ENCODE measurements at places on chromosomes 4 and X. TPM values are rescaled to one million over a fixed set of nuclear protein-coding genes. Genes with fewer than 3 reads are reported as not detected.

Gene CLNK
- not detected for total RNA-seq

Gene MAGEB1
- not detected for total RNA-seq

Gene ABCB7
- total RNA-seq = 28.2 TPM

Gene NRK
- total RNA-seq = under 0.01 TPM

Gene MAGEE1
- total RNA-seq = 2.7 TPM

Gene VCX3A
- total RNA-seq = not detected

Gene HAUS3
- total RNA-seq = 9.7 TPM

Gene IL9R
- total RNA-seq = not detected

Gene F8
- total RNA-seq = 10.9 TPM

Gene P2RY4
- total RNA-seq = 0.29 TPM

Gene DCAF8L1
- total RNA-seq = not detected

Gene MAPK10
- 12.1 TPM for total RNA-seq

Gene CYBB
- total RNA-seq = 1.4 TPM

DNA sequence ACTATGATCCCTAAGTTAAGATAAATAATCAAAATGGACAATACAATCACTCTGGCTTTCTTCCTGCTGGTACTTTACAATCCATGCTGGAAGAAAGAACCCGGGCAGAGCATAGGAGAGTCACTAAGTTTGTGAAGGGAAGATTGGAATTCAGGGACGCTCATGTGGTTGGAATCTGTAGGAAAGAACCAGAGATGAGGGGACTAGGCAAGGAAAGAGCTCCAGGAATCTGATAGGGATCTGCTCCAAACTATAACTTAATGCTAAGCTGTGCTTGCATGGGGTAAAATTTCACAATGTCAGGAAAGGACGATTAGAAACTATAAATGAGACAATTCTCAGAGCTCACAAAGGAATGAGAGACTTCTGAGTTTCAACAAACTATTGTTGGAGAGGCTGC, 167.5 kb downstream of the ADGRA3 start:
- no peak overlapping the region for H3K4me3 ChIP-seq
- no peak overlapping the region for H3K27ac ChIP-seq
- no peak for DNase-seq
- no peaks in the 10 kb centered on the region for H3K36me3 ChIP-seq
- no peaks in the 10 kb centered on the region for H3K27me3 ChIP-seq
- no peaks in the 10 kb centered on the region for H3K4me1 ChIP-seq

DNA sequence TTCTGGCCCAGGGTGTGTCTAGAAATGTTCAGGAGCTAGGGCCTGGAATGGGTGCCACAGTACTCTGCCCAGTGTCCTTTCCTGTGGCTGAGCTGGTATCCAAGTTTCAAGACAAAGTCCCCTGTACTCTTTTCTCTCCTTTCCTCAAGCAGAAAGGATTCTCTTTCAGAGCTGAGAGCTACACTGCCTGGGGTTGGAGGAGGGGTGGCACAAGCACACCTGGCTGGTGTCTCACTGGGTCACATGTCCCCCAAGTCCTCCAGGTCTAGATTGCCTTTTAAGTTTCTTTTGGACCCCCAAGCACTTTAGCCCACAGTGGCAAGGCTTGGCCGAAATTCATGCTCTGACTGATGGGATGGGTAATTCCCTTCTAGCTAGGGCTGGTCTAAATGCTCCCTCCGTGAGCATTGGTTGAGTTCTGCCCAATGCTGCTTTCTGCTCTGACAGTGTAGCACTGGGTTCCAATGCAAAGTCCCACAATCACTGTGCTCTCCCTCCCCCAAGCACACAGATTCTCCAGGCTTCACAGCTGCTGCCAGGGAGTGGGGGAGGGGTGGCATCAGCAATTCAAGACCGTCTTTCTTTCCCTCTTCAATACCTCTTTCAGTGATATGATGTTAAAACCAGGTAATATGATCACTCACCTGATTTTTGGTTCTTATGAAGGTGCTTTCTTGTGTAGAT, 47.8 kb downstream of the BEX3 start:
- no peak overlapping the region for H3K4me3 ChIP-seq
- no peaks in the 10 kb centered on the region for H3K36me3 ChIP-seq
- DNase-seq = no peak
- no peak overlapping the region for H3K27ac ChIP-seq

DNA sequence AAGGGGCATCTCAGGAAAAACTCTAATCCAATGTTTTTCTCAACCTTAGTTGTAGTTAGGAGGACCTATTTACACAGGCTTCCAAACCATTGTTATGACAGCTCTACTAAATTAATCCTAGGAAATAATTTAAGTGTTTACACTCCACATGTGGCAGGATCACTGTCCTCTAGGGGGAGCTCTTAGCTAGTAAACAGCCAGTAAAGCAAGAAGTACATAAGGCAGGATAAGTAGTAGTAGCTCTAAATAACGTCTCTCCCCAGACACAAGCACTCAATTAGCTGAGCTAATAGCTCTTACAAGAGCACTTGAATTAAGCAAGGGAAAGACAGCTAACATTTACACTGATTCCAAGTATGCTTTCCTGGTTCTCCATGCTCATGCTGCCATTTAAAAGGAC, 37.3 kb downstream of the NUDT11 start:
- H3K4me3 ChIP-seq = no peak overlapping the region
- no peaks in the 10 kb centered on the region for H3K36me3 ChIP-seq
- DNase-seq = no peak
- H3K4me1 ChIP-seq = no peaks in the 10 kb centered on the region

- no peaks in the 10 kb centered on the region for H3K4me1 ChIP-seq
- DNase-seq = no peak
- H3K27ac ChIP-seq = no peak overlapping the region
Observed at GRCh38 chrX:43540318-43540717, 115.8 kb upstream of the MAOA start.

DNA sequence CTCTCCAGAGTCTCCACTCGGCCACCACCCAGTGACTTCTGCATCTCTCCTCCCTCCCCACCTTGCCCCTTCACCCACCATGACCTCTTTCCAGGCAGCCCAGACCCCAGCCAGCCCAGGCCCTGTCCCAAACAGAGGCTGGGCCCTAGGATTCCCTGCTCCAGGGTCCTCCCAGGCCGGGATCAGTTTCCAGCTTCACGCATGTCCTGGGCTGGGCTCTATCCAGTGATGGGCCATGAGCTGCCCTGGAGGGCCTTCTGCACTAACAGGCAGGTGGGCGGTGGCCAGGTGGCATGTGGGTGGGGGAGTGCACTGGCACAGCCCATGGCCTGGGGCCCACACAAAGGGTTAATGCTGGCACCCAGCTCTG, 20.4 kb upstream of the ADD1 start:
- H3K4me3 ChIP-seq = no peak overlapping the region
- H3K36me3 ChIP-seq = peaks cover 26% of the 10 kb centered on the region
- no peaks in the 10 kb centered on the region for H3K27me3 ChIP-seq
- H3K27ac ChIP-seq = no peak overlapping the region
- H3K4me1 ChIP-seq = no peaks in the 10 kb centered on the region
- DNase-seq = peak; percentile 78

GRCh38 chr4:114783215-114783595, 184.6 kb downstream of the UGT8 start:
- no peak for DNase-seq
- no peak overlapping the region for H3K4me3 ChIP-seq
- no peaks in the 10 kb centered on the region for H3K27me3 ChIP-seq
- no peaks in the 10 kb centered on the region for H3K36me3 ChIP-seq
- H3K4me1 ChIP-seq = no peaks in the 10 kb centered on the region

GRCh38 chr4:54852054-54852453, 194.3 kb downstream of the KIT start:
- H3K27me3 ChIP-seq = no peaks in the 10 kb centered on the region
- no peaks in the 10 kb centered on the region for H3K36me3 ChIP-seq
- no peak overlapping the region for H3K4me3 ChIP-seq
- H3K4me1 ChIP-seq = no peaks in the 10 kb centered on the region
- no peak overlapping the region for H3K27ac ChIP-seq

DNA sequence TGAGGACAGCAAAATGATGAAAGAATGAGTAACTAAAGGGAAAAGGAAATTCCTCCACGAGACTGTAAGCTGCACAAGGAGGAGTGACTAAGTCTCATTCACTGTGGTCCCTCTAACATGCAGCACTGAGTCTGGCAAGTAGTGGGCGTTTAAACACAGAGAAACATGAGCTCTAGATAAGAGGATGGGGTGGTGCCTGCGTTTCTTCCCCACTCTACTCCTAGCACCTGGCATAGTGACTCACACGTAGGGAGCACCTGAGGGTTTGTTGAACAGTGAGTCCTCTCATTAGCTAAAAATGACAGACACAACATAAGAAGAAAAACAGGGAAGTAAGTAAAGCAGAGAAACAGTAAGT, 105.8 kb upstream of the CBR4 start:
- H3K27me3 ChIP-seq = no peaks in the 10 kb centered on the region
- peaks cover 79% of the 10 kb centered on the region for H3K36me3 ChIP-seq
- peak overlapping the region; percentile 95 for H3K27ac ChIP-seq
- peak; percentile 94 for DNase-seq
- peaks cover 41% of the 10 kb centered on the region for H3K4me1 ChIP-seq

GRCh38 chr4:98794565-98795205, 134.2 kb downstream of the EIF4E start:
- DNase-seq = no peak
- H3K4me3 ChIP-seq = no peak overlapping the region
- H3K27ac ChIP-seq = no peak overlapping the region
- H3K36me3 ChIP-seq = no peaks in the 10 kb centered on the region
- H3K4me1 ChIP-seq = peaks cover 3% of the 10 kb centered on the region

- H3K27ac ChIP-seq = no peak overlapping the region
- H3K27me3 ChIP-seq = no peaks in the 10 kb centered on the region
Observed at GRCh38 chr4:159520074-159520473, 417.2 kb downstream of the RAPGEF2 start.

DNA sequence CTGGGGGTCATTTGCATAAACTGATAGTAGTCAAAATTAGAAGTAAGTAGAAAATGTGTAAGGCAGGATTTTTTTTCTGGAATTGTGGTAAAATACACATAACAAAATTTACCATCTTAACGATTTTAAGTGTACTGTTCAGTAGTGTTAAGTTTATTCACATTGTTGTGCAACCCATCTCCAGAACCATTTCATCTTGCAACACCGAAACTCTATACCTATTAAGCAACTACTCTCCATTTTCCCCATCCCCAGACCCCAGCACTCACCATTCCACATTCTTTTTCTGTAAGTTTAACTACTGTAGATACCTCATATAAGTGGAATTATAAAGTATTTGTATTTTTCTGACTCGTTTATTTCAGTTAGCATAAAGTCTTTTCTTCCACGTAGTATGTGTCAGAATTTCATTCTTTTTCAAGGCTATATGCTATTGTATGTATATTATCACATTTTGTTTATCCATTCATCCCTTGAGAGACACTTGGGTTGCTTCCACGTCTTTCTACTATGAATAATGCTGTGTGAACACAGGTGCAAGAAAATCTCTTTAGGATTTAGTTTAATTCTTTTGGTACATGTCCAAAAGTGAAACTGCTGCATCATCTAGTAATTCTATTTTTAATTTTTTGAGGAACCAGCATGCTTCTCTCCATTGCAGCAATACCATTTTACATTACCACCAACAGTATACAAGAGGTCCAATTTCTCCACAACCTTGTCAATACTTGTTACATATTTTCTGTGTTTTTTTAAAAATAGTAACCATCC, 39.1 kb upstream of the NSUN7 start:
- H3K27ac ChIP-seq = no peak overlapping the region
- DNase-seq = no peak
- no peak overlapping the region for H3K4me3 ChIP-seq

- H3K4me1 ChIP-seq = no peaks in the 10 kb centered on the region
- H3K27me3 ChIP-seq = no peaks in the 10 kb centered on the region
- no peak overlapping the region for H3K27ac ChIP-seq
Observed at GRCh38 chr4:157984285-157984911, 188.4 kb downstream of the GASK1B start.

DNA sequence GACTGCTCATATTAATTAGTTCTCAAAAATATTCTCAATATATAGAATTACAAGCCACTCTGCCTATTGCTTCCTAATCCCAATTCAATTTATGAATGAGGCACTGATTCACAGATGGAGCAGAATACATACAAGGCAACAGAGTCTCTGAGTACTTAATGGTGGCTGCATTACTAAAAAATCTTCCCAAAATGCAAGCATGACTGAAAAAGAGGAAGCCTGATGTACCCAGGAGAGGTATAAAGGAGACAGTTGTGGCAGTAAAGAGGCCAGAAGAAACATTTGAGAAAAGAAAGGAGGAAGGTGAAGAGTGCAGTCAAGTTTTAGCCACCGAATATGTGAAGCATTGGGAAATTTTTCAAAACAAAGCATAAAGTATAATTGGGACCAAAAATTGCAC, 163.2 kb upstream of the INTU start:
- no peaks in the 10 kb centered on the region for H3K36me3 ChIP-seq
- no peaks in the 10 kb centered on the region for H3K4me1 ChIP-seq
- no peak for DNase-seq
- no peaks in the 10 kb centered on the region for H3K27me3 ChIP-seq
- no peak overlapping the region for H3K27ac ChIP-seq

- H3K27me3 ChIP-seq = peaks cover 65% of the 10 kb centered on the region
- H3K4me1 ChIP-seq = no peaks in the 10 kb centered on the region
- H3K4me3 ChIP-seq = no peak overlapping the region
Observed at GRCh38 chr4:146640465-146641061, 1.9 kb downstream of the POU4F2 start.

DNA sequence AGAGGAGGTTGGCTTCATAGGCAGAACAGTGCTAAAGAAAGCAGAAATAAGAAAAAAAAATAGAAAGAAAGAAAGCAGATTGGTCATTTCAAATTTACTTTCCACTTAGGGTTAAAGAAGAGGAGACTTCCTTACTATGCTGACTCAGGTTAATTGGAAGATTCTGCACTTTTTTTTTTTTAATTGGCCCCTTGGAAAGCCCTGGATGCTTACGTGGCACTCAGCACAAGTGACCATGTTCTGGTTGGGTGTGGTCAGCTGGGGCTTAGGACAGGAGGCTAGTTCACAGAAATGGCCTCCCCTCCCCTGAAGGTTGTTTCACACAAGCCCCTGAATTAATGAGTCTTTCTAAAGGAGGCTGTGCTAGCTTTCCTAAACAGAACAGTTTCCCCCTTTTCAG, 14.5 kb downstream of the MAGEA9B start:
- H3K4me3 ChIP-seq = no peak overlapping the region
- H3K27me3 ChIP-seq = peaks cover 2% of the 10 kb centered on the region
- H3K4me1 ChIP-seq = no peaks in the 10 kb centered on the region
- no peak for DNase-seq
- H3K36me3 ChIP-seq = no peaks in the 10 kb centered on the region

GRCh38 chr4:180310616-180311015, 1932.6 kb upstream of the TENM3 start:
- no peaks in the 10 kb centered on the region for H3K27me3 ChIP-seq
- H3K27ac ChIP-seq = no peak overlapping the region
- H3K4me3 ChIP-seq = no peak overlapping the region
- no peaks in the 10 kb centered on the region for H3K36me3 ChIP-seq

DNA sequence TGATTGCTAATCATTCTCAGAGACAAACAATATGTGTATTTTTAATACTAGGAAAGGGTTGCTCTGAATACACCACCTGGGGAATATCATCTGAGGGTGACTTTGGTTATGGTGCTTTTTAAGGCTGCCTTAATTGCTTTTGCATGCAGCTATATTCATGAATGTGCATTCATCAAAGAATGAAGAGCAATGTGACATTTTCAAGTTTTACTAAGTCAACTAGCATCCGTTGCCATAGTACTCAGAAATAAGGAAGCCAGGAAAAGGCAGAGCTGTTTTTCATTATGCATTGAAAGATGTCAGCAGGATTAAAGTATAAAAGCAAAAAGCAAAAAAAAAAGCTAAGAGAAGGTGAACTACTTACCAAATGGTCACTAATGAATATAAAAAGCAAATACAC, 67.4 kb upstream of the PCDH18 start:
- no peak overlapping the region for H3K4me3 ChIP-seq
- no peak for DNase-seq

Data from osteoblast (primary cell).